Stimulated activated naive CD4-positive, alpha-beta T cell treated with Interleukin-2 at 50 U/mL for 16 hours (primary cell): ENCODE measurements at places on chromosomes 6 and 20.

DNA sequence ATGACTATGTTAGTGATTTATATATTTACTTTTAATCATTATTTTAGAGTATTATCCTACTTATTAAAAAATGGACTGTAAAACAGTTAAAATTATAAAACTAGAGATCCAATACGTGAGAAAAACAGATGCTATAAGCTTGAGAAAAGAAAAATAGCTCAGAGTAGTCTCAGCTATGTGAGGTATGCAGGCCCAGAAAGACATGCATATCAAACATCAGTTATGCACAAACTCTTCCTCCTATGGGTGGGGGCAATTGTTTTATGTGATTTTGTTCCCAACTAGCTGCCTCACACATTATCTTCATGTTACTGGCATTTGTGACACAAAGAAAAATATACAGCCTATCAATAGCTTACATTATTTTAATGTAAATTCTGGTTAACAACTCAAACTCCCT is 28.8 kb downstream of the RARS2 start:
- no peak for DNase-seq

- DNase-seq, result no peak
Observed at GRCh38 chr6:99347804-99348203, 1.7 kb downstream of the FAXC start.

DNA sequence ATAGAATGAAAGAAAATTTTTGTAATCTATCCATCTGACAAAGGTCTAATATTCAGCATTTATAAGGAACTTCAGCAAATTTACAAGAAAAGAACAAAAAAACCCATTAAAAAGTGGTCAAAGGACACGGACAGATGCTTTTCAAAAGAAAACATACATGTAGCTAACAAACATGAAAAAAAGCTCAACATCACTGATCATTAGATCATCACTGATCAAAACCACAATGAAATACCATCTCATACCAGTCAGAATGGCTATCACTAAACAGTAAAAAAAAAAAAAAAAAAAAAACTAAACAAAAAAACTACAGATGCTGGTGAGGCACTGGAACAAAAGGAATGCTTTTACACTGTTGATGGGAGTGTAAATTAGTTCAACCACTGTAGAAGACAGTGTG is 837.1 kb downstream of the EPHA7 start:
- DNase-seq, result no peak

GRCh38 chr20:43983359-43983758 is 68.7 kb downstream of the TOX2 start:
- no peak for DNase-seq

GRCh38 chr20:63322933-63323273 is 29.9 kb downstream of the COL20A1 start:
- no peak for DNase-seq

DNA sequence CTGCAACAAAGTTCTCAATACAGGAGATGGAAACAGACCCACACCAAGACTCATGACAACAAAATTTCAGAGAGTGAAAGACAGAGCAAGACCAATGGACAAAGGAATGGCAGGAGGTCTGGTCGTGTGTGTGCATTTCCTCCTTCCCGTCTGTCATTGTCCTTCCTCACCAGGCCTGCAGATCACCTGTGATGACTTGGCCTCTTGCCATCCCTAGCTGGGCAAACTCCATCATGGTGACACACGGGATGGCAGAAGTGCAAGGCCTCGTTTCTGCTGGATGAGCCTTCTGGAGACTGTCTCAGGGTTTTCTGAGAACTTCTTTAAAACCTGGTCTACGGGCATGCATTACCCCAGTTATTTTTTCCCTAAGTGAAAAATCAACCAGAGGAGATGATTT is 49.2 kb downstream of the RPP21 start:
- DNase-seq, result no peak

- DNase-seq, result no peak
Observed at GRCh38 chr6:83072726-83073125, 5.3 kb downstream of the DOP1A start.

DNA sequence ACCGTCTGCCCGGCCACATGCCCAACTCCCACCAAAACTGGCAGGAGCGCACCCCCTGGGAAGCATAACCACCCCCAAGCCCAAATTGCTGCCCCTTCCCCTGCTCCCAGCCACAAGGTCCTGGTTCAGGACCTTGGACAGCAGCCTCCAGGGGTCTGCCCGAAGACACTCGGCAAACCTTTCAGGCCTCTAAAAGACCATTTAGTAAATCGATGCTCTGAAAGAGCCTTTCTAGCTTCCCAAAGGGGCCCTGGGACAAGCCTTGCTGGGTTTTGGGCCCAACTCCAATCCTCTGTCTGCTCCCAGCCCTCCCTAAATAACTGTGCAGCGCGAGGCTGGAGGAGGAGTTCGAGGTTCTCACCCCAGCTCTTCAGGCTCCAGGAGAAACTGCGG is 30.5 kb downstream of the GRM4 start:
- no peak for DNase-seq

GRCh38 chr6:163416557-163417253 is 2.2 kb downstream of the QKI start:
- DNase-seq, result peak; percentile 13

- peak; percentile 10 for DNase-seq
Observed at GRCh38 chr6:4774715-4775493, 1.3 kb upstream of the CDYL start.

DNA sequence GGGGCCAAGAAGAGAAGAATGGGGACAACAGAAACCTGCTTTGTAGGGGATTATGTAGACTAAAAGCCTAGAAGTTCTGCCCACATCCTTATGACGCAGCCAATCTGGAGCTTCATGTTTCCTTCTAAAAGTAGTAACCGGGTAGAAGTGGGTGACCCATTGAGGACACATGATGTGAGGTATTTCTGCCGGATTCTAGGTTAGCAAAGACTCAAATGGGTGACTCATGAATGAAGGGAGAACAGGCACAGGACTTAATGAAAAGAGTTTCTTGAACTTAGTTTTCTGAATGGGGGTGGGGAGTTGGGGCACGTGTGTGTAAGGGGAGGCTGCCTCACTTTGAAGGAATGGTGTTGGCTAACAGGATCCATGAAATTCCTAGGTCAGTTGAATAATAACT is 68.8 kb downstream of the CDS2 start:
- DNase-seq, result no peak

DNA sequence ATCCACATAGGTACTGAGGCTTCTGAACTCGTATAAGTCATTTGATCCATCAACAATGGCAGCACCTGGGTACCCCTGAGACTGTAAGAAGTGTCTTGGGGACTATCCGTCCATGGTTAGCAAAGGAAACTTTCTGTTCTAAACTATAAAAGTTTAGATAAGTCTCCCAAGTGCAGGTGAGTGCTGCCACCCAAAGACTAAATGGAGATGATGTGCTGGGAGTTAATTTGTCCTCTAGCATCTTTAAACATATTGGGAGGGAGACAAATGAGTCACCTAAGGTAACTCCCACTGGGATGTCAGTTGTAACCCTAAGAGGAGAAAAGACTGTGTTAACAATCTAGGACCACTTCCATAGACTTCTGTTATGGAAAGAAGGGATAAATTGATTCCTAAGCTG is 6.2 kb downstream of the BEND6 start:
- DNase-seq, result no peak

GRCh38 chr6:63864061-63864460 is 228.5 kb downstream of the PHF3 start:
- no peak for DNase-seq

GRCh38 chr20:51456511-51457509 is 85.7 kb downstream of the NFATC2 start:
- no peak for DNase-seq

GRCh38 chr20:62141397-62142251 is 1.6 kb downstream of the PSMA7 start:
- DNase-seq, result peak; percentile 8

GRCh38 chr6:43827898-43828297 is 57.9 kb downstream of the VEGFA start:
- no peak for DNase-seq

- no peak for DNase-seq
Observed at GRCh38 chr6:157808405-157808950, 14.6 kb upstream of the SNX9 start.

- DNase-seq, result no peak
Observed at GRCh38 chr20:37365760-37366638, 20.1 kb downstream of the SRC start.

DNA sequence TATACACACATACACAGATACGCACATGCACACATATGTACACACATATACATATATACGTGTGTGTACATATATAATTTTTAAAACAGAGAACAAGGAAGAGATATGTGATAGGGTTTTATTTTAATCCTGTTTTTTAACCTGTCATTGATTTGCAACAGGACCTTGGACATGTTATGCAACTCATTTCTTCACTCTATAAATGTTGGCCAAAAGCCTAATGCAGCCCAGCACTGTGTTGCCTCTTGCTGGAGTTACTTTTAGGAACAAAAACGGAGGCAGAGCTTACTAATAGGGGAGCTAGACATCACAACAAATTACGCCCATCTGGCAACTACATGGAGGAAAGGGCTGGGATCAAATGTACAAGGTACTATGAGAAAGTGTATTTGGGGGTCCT is 179.9 kb upstream of the TAB2 start:
- DNase-seq, result no peak

GRCh38 chr6:137816133-137816579 is 50.9 kb upstream of the TNFAIP3 start:
- DNase-seq, result no peak

DNA sequence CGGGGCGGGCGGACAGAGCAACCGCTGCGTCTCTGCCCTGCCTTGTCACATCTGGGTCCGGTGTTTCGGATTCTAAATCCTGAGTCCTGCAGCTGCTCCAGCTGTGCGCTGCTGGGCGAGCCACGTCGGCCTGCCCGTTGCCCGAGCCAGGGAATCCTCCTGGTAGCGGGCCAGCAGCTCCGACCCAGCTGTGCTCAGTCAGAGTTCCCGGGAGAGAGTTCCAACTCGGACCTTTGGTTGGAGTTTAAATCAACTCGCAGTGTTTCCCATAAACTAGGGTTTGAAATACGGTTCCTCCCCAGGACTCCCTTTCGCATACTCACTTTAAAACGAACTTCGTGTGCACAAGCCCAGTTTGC is 315 bp upstream of the PDE10A start:
- DNase-seq, result no peak

DNA sequence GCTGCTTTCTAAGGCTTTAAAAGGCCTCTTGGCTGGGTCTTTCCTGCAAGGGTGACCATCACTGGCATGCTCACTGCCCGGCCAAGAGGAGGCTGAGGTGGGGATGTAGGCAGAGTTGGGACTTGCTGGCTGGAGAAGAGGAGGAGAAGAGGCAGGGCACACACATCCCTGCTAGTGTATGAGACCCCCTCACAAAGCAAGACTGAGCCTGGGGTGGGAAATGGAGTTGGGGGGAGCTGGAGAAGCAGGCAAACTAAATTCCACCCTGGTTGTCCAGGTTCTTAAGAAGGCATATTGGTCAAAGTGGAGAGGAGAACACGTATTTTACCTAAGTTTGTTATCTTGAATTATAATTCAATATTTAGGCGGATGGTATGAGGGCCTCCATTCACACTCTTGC is 1.7 kb upstream of the KIZ start:
- DNase-seq, result no peak

GRCh38 chr6:56772737-56773184 is 130.1 kb upstream of the DST start:
- DNase-seq, result no peak

GRCh38 chr6:105192707-105193465 is 13.1 kb upstream of the POPDC3 start:
- DNase-seq, result no peak

GRCh38 chr6:162615016-162615705 is 112.4 kb downstream of the PRKN start:
- DNase-seq, result no peak

DNA sequence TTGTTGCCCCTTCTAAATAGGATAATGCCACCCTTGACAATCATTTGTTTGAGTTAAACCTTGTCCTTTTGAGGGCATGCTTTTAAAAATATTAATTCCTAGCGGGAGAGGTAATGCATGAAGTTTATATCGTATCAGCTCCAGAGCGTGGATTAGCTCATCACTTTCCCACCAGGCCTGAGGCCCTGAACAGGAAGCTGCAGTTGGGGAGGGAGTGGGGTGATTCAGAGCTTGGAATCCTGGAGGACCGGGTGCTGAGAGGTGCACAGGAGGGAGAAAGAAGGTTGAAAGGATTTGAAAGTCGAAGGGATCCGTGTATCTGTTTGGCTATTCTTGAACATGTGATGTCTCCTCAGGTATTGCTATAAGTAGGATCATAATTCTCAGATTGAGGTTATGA is 25.0 kb downstream of the ZDHHC14 start:
- DNase-seq, result no peak

- DNase-seq, result peak; percentile 55
Observed at GRCh38 chr20:31602779-31603441, 2.2 kb upstream of the ID1 start.
